ENCODE measurements at places on chromosomes 1 and 21.

DNA sequence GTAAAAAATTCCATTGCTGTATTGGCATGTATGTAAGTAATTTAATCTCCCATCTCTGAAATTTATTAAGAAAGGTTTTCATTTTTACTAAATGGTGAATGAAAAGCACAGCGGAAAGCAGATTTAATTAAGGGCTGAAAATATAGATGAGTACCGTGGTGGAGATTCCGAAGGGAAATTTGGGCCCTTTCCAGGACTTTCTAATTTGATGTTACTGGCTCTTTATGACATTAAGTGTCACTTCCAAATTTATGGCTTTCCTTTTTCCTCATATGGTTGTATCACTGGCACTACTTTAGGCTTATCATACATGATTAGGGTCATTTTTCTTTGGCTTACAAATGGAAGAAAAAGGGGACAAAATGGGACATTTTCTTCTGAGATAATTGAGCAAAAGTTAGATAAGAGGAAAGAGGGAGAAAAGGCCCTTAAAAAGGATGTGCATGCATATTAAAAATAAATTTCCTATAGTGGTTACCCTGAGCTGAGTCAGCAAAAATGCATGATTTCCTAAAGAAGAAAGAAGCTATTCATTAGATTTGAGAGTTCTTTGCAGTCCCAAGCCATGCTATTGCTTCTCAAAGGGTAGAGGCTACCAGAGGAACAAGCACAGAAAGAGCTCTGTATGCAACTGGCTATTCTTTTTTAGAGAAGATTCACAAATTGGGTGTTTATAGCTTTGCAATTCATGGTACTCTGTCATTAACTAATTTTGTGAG, 74.9 kb upstream of the CNIH3 start:
- no peak for DNase-seq

DNA sequence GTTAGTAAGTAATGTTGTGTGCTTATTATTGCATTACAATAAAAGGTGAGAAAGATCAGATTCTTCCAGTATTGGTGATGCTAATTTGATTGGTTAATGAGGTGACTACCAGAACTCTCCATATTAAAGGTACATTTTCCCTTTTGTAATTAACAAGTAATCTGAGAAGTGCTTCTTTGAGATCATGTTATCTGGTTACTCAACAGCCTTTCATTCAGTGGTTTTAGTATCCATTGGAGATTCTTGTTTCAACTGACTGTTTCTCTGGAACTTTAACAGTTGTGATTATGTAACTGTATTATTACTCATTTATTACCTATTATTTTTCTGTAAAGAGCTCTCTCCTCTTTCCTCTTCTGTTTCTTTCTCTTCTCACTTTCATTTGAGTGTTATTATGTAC, 86.7 kb downstream of the PEX14 start:
- no peak for DNase-seq

- peak; percentile 97 for DNase-seq
Observed at GRCh38 chr1:26787706-26788514, at the start of gene PIGV. TSS of gene PIGV (plus strand) at chr1:26787950. CDS start at chr1:26790816, 2,866 bp downstream.

DNA sequence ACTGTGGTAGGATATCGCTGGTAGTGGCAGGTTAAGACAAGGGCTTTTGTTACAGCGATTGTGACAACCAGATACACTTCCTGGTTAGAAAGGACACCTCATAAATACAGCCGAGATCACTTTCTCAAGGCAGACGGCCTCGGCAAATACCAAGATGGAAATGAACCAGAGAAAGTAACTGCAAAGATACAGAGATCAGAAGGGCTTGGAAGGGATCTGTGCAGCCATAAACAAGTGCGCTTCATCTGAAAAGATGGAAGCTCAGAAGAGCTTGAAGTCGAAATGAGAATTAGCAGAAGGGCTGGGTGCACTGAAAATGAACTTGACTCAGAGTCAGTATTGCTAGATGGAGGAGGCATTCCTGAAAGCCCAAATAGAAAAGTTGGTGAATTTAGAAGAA, 7.1 kb downstream of the DHRS3 start:
- no peak for DNase-seq

- no peak for DNase-seq
Observed at GRCh38 chr1:109912214-109912861, 1.7 kb downstream of the CSF1 start.

- DNase-seq = no peak
Observed at GRCh38 chr1:228849011-228849541, 113.8 kb downstream of the RHOU start.

DNA sequence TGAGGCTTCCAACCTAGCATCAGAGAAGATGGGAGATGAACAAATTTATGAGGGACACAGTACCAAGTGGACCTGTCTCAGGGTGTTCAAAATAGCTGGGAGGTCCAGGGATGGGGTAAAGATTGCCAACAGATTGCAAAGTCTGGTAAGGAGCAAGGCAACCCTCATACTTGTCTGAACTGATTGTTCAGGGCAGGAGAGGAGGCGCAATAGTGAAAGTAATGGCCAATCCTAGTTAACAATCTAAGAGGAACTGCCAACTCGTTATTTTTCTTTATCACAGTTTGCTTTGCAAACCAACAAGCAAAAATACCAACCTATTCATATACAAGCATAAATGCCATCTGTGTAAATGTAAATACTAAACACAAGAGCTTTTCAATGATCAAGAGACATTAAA, 78.4 kb upstream of the S1PR1 start:
- no peak for DNase-seq

DNA sequence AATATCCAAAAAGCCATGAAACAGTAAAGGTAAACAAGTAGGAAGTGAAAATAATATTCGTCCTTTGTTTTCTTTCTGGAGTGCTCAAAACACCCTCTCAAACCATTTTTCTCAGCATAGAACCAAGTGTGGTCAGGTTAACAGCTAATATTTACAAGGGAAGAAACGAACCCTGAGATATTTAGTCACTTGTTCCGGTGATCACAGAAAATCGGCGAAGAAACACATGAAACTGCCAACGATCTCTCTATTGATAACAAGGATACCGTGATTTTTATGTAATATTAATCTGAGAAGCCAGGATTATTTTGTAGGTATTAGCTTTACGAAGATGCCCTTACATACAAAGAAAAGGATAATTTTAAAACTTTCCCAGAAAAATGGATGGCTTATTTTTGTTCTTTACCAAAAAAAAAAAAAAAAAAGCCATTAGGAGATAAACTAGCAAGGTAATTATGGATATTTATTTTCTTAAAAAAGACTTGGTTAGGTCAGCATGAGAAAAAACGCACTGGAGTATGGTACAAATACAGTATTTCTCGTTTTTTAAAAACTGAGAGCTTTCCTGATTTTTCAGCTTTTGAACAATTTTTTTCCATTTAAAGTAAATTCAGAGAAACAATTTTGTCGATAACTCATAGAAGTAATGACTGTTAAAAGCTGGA, 107.3 kb upstream of the HNRNPU start:
- no peak for DNase-seq

DNA sequence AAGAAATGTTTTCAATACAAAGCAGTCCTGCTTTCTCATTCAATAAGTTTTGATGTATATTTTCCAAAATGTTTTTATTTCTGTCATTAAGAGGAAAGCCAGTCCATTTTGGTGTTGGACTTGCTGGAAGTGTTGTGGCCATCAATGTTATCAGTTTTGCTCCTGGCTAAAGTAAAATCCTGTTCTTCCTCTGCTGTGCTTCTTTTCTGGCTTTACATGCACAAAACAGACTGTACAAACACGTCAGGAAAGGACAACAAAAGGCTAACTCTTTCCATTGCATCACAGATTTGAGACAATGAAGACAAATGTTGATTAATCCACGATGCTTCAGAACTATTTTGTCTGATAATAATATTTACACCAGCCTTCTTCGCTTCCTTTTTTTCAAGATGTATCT, 735.4 kb downstream of the LTN1 start:
- DNase-seq = no peak

Measured in spleen (tissue), 13 donors.